Upper lobe of left lung (tissue), 6 donors: ENCODE measurements at places on chromosomes 5 and 9. TPM values are rescaled to one million over a fixed set of nuclear protein-coding genes. Genes with fewer than 3 reads are reported as not detected.

Gene ALDOB
- total RNA-seq: 1.8 TPM

Gene PCDHA1
- not detected for total RNA-seq

Gene ALDH1A1
- total RNA-seq: 166 TPM

Gene NR4A3
- 1.0 TPM for total RNA-seq

Gene GFRA3
- total RNA-seq: 0.30 TPM

Gene BHMT
- not detected for total RNA-seq

Gene SLC1A3
- total RNA-seq: 235 TPM

GRCh38 chr5:56677690-56678305 is 137.6 kb upstream of the MAP3K1 start:
- no peaks in the 10 kb centered on the region for H3K4me1 ChIP-seq
- no peaks in the 10 kb centered on the region for H3K36me3 ChIP-seq
- H3K27me3 ChIP-seq: no peaks in the 10 kb centered on the region

GRCh38 chr5:40634154-40634553 is 45.6 kb upstream of the PTGER4 start:
- no peaks in the 10 kb centered on the region for H3K4me1 ChIP-seq
- DNase-seq: no peak
- no peaks in the 10 kb centered on the region for H3K36me3 ChIP-seq
- no peak overlapping the region for H3K27ac ChIP-seq
- H3K4me3 ChIP-seq: no peak overlapping the region
- no peaks in the 10 kb centered on the region for H3K27me3 ChIP-seq

GRCh38 chr5:124745928-124746915 is at the start of gene ZNF608:
ZNF608 (minus strand) TSS chr5:124746639; CDS start chr5:124744989, 1,650 bp downstream.
- peaks cover 22% of the 10 kb centered on the region for H3K4me1 ChIP-seq
- peak within 1 kb of the TSS; percentile 91 for H3K27ac ChIP-seq
- no peak for DNase-seq
- no peaks in the 10 kb centered on the region for H3K27me3 ChIP-seq
- no peaks in the 10 kb centered on the region for H3K36me3 ChIP-seq

GRCh38 chr5:154646745-154647113 is 108.4 kb upstream of the LARP1 start:
- H3K4me1 ChIP-seq: peaks cover 7% of the 10 kb centered on the region
- DNase-seq: peak; percentile 83
- H3K4me3 ChIP-seq: no peak overlapping the region

GRCh38 chr5:141001446-141001843 is 35.2 kb downstream of the PCDHAC2 start:
- H3K4me3 ChIP-seq: peak overlapping the region; percentile 41
- H3K4me1 ChIP-seq: peaks cover 7% of the 10 kb centered on the region
- DNase-seq: peak; percentile 88
- peak overlapping the region; percentile 42 for H3K27ac ChIP-seq

GRCh38 chr5:152337484-152337883 is 67.6 kb downstream of the NMUR2 start:
- no peaks in the 10 kb centered on the region for H3K36me3 ChIP-seq
- H3K27me3 ChIP-seq: no peaks in the 10 kb centered on the region
- no peak overlapping the region for H3K4me3 ChIP-seq
- no peak for DNase-seq

GRCh38 chr9:130219661-130220096 is 45.9 kb upstream of the HMCN2 start:
- no peaks in the 10 kb centered on the region for H3K27me3 ChIP-seq
- H3K27ac ChIP-seq: no peak overlapping the region
- no peak overlapping the region for H3K4me3 ChIP-seq
- H3K4me1 ChIP-seq: no peaks in the 10 kb centered on the region
- no peaks in the 10 kb centered on the region for H3K36me3 ChIP-seq

DNA sequence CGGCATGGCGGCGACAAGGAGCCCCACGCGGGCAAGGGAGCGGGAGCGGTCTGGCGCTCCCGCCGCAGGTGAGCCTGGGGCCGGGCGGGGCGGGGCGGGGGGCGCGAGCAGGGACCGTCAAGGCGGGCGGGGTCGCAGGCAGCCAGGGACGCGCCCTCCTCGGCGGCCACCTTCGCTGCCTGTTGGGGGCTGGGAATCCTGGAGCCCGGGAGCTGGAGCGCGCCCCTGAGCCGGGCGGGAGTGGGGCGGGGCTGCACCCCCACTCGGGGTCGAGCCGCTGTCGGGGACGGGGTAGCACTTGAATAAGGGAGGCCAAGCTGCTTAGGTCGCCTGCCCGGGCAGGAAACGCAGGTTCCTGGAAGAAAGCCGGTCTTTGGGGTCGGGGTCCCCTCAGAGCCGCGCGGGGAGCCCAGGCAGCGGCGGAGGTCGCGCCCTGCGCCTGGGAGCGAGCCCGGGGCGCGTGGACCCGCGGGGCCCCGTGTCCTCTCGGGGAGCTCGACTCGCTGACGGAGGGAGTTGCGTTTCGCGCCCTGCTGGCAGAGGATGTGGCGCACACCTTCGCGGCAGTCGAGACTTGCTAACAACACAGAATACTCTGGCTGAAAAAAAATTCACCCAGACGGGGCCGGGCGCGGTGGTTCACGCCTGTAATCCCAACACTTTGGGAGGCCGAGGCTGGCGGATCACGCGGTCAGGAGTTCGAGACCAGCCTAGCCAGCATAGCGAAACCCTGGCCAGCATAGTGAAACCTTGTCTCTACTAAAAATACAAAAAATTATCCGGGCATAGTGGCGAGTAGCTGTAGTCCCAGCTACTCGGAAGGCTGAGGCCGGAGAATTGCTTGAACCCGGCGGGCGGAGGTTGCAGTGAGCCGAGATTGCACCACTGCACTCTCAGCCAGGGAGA is 552 bp downstream of the OTULINL start:
- H3K4me1 ChIP-seq: peaks cover 32% of the 10 kb centered on the region
- H3K27ac ChIP-seq: peak overlapping the region; percentile 94
- peak overlapping the region; percentile 60 for H3K4me3 ChIP-seq
- H3K27me3 ChIP-seq: no peaks in the 10 kb centered on the region

DNA sequence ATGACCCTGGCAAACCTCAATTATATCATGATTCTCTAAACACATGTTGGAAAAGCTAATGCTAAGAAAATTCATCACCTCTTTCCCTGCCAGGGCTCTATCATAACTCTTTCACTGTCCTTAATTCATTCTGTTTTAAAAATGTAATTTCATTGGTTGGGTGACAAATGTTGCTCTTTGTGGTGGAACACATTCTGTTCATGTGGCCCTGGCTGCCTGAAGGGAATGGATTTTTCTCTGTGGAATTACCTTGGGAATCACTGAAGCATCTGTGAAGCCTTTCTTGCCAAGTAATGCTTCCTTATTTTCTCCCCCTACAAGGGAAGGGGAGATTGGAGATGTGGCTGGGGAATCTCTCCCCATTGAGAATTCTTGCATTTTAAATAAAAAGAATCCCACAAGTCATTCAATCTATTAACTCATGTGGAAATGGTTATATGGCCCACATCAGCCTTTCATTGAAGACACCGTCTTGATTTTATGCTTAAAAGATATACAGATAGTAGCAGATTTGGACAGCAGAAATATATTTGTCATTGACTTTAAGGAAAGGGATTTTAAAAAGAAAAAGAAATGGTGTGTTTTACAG is 201.8 kb upstream of the NMUR2 start:
- no peaks in the 10 kb centered on the region for H3K36me3 ChIP-seq
- no peak overlapping the region for H3K27ac ChIP-seq
- no peak overlapping the region for H3K4me3 ChIP-seq
- DNase-seq: no peak
- no peaks in the 10 kb centered on the region for H3K4me1 ChIP-seq
- H3K27me3 ChIP-seq: no peaks in the 10 kb centered on the region

DNA sequence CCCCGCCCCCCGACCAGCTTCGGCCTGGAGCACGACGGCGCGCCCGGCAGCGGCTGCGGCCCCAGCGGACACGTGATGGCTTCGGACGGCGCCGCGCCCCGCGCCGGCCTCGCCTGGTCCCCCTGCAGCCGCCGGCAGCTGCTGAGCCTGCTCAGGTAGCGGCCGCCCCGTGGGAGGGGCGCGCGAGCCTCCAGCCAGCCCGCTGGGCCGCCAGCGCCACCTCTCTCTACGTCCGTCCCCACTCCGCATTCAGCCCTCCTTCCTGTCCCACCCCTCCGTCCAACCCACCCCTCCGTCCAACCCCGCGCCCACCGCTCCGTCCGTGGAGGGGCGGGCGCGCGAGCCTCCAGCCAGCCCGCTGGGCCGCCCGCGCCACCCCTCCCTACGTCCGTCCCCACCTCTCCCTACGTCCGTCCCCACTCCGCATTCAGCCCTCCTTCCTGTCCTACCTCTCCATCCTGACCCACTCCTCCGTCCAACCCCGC is 6.5 kb downstream of the ADAMTS13 start:
- no peak for DNase-seq
- peak overlapping the region; percentile 47 for H3K4me3 ChIP-seq
- H3K27ac ChIP-seq: no peak overlapping the region
- peaks cover 11% of the 10 kb centered on the region for H3K4me1 ChIP-seq
- no peaks in the 10 kb centered on the region for H3K36me3 ChIP-seq

GRCh38 chr5:170570476-170570875 is 66.7 kb downstream of the KCNIP1 start:
- no peaks in the 10 kb centered on the region for H3K36me3 ChIP-seq
- H3K4me3 ChIP-seq: no peak overlapping the region
- H3K4me1 ChIP-seq: no peaks in the 10 kb centered on the region
- peak; percentile 56 for DNase-seq

DNA sequence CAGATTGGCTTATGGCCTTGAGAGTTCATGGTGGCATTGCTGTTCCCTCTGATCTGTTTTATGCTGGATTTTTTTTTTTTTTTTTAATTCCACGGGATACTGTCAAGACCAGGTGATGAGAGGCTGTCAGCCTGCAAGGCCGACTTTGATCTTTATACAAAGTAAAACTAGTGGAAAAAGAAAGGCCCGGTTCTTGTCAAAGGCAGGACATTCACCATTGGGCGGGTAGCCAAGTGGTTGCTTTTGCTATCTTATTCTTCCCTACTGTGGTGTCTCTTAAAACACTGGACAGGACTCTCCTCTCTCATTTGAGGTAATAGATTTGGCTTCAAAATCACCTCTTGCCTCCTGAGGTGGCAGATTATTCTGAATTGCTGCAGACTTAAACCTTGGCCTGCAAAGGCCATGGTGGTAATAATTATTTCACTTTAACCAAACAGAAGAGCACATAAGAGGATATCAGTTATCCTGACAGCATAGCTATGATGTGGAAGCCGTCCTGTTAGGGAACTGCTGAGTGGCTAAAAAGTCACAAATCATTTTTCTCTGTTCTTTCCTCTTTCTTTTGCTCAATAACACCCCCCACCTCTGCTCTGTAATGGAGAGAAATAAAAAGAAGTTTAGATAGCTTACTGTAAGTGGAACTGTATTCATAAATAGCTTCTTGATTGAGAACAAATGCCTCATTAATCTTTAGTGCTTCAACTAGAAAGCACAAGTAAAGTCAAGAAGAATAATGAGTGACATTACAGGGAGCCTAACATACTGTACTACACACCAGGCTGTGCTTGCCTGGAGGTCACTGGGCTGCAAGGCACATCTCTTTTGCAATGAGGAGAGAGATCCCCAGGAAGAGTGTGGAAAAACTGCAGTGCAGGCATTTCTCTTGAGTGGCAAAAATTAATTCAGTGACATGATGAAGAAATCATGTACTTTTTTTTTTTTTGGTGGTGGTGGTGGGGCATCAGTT is 275.6 kb downstream of the KDM4C start:
- H3K27ac ChIP-seq: no peak overlapping the region
- H3K4me1 ChIP-seq: peaks cover 6% of the 10 kb centered on the region
- no peaks in the 10 kb centered on the region for H3K36me3 ChIP-seq
- H3K4me3 ChIP-seq: no peak overlapping the region
- no peaks in the 10 kb centered on the region for H3K27me3 ChIP-seq

- no peak overlapping the region for H3K4me3 ChIP-seq
- no peaks in the 10 kb centered on the region for H3K4me1 ChIP-seq
- DNase-seq: no peak
- no peaks in the 10 kb centered on the region for H3K27me3 ChIP-seq
- H3K36me3 ChIP-seq: no peaks in the 10 kb centered on the region
- no peak overlapping the region for H3K27ac ChIP-seq
These were observed 47.1 kb downstream of the ZNF622 start for GRCh38 chr5:16418471-16418922.

DNA sequence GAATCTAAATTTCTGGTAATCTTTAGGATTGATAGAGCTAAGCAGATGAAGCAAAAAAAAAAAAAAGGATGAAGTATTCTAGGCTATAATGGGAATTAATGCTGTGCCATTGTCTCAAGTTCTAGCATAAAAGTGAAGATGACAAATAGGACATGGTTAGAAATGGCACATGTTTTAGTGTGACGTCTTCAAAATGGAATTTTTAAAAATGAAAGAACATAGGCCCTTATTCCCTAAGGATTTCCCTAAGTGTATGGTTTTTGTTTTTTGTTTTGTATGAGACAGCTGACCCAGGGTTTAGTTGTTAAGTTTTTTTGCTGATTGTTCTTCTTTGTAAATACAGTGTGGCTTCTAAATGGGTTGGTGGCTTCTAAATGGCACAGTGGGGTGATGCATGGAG is 7.1 kb downstream of the TLE4 start:
- no peak overlapping the region for H3K27ac ChIP-seq
- peaks cover 52% of the 10 kb centered on the region for H3K4me1 ChIP-seq
- no peak for DNase-seq
- H3K4me3 ChIP-seq: no peak overlapping the region

DNA sequence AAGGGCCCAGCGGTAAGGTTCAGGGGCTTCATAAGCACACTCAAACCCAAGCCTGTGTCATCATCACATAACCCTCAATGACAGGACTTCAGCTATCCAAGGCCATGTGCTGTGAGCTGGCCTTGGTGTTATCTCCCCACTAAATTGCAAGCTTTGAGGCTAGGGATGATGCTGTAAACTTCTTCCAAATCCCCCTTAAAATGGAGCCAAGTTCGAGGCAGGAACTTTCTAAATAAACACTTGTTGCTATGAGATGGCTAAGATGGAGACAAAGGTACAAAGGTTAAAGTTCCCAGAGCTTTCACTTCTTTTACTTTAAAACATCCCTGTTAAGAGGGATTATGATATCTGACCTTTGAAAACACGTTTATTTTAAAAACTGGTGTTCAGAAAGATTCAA is 123.6 kb downstream of the MYO10 start:
- peak overlapping the region; percentile 62 for H3K27ac ChIP-seq
- no peaks in the 10 kb centered on the region for H3K36me3 ChIP-seq
- no peaks in the 10 kb centered on the region for H3K27me3 ChIP-seq
- no peak overlapping the region for H3K4me3 ChIP-seq
- no peak for DNase-seq

GRCh38 chr9:71662082-71662481 is 106.2 kb downstream of the CEMIP2 start:
- DNase-seq: no peak
- no peaks in the 10 kb centered on the region for H3K36me3 ChIP-seq
- peaks cover 31% of the 10 kb centered on the region for H3K4me1 ChIP-seq
- H3K4me3 ChIP-seq: no peak overlapping the region

DNA sequence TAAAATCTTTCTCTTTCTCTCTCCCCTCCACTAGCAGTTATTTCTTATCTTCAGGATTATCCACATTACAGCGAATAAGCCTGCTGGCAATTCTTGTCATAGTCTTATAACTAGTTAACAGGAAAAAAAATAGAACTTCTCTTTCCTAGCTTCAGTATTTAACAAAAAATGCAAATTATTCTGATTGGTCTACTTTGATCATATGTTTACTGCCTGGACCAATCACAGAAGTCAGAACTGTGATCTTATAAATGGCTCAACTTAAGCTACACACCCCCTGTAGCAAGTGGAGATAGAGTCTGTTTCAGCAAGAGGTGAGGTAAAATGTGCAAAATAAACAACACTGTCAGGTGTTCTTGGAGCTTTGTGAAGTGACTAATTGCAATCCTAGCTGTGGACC is 389.4 kb upstream of the TUSC1 start:
- H3K27ac ChIP-seq: no peak overlapping the region
- no peaks in the 10 kb centered on the region for H3K36me3 ChIP-seq
- H3K4me1 ChIP-seq: no peaks in the 10 kb centered on the region
- DNase-seq: no peak
